ENCODE measurements at places on chromosomes 1 and 21. TPM values are rescaled to one million over a fixed set of nuclear protein-coding genes. Genes with fewer than 3 reads are reported as not detected.

- DNase-seq = no peak
Observed at GRCh38 chr1:10625554-10625953, 150.8 kb downstream of the PEX14 start.

DNA sequence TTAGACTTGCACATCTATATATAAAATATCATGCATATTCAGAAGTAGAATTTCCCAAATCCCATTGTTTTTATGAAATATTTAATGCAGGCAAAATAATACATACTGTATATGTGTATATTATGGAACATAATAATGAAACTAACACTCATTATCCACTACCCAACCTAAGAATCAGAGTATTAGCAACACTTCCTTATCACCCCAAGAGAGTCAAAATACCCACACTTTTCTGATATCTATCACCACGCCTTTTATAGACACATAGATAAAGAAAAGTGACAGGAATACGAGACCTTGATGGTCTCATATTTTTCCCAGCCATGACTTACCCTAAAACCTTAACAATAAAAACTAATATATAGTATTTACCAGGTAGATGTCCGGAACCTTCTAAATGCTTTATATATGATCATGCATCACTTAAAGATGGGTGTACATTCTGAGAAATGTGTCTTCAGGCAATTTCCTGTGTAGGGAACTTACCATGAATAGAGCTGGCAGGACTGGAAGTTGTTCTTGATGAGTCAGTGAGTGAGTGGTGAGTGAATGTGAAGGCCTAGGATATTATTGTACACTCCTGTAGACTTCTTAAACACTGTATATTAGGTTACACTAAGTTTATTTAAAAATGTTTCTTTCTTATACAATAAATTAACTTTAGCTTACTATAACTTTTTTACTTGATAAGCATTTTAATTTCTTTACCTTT is 45.5 kb downstream of the TNFSF4 start:
- no peak for DNase-seq

ANKRD35 gene
- total RNA-seq = 6.6 TPM

- peak; percentile 60 for DNase-seq
Observed at GRCh38 chr1:28775121-28775942, 36.6 kb upstream of the OPRD1 start.

GRCh38 chr1:223033658-223034057 is 109.4 kb downstream of the TLR5 start:
- DNase-seq = no peak

- no peak for DNase-seq
Observed at GRCh38 chr21:44513389-44514217, 26.4 kb downstream of the KRTAP10-1 start.

GRCh38 chr1:25467616-25468015 is 36.9 kb downstream of the MACO1 start:
- no peak for DNase-seq

- no peak for DNase-seq
Observed at GRCh38 chr1:34910425-34910824, 19.0 kb downstream of the DLGAP3 start.

CRYBG2 gene
- 4.8 TPM for total RNA-seq
